Globus pallidus (tissue), 1 donor: ENCODE measurements at places on chromosomes 5 and 9.

DNA sequence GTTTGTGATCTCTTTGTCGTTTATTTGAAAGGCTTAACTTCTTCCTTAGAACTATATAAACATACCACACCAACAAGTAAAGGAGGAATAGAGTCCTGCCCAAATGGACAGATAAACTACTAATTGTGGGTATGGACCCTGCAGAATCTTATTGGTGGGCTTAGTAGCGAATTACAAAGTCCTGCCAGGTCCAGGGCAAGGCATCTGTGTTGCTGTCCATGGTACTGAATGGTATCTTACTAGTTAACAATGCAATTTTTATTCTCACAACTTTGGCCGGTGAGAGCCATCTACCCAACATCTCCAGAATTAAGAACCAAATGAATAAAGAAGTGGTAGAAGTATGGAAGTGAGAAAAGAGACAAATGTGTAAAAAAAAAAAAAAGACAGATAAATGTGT is 1782.4 kb upstream of the WWC1 start:
- DNase-seq = no peak

GRCh38 chr5:173582216-173583111 is 34.0 kb downstream of the BOD1 start:
- DNase-seq = no peak

DNA sequence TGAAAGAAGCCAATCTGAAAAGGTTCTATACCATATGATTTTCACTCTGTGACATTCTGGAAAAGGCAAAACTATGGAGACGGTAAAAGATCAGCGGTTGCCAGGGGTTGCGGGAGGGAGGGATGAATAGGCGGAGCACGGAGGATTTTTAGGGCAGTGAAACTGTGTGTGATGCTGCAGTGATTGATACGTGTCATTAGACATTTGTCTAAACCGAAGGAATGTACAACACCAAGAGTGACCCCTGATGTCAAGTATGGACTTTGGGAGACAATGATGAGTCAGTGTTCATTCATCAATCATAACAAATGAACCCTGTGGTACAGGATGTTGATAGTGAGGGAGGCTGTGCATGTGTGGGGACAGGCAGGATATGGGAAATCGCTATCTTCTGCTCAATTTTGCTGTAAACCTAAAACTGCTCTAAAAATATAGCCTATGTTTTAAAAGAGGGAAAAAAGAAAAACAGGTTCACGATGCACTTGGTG is 34.4 kb downstream of the ERGIC1 start:
- DNase-seq = no peak

DNA sequence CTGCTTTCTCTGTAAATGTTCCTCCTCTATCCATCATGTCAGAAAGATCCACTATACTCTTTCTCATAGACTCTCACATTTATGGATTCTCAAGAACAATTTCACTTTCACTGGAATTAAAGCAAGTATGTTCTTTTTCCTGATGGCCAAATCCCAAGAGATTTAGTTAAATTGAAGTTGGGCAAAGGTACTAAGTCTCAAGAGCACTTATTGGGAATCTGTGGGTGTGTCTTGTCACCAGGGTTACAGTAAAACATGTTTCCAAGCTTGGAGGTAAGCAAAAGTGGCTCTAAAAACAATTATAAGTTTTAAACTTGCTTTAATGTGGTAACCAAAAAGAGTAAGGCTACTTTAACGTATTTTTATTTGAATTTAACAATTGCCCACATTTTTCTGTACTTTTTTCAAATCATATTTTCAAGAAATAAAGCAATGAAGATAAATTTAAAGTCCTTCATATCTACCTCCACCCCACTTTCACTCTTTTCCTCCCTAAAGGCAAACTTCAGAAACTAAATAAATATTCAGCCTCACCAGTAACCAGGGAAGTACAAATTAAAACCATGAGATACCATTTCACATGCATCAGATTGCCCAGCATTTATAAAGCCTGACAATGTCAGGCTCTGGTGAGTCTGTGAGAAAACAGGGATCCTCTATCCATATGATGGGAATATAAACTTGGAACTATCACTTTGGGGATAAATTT is 387.4 kb downstream of the CETN3 start:
- no peak for DNase-seq

DNA sequence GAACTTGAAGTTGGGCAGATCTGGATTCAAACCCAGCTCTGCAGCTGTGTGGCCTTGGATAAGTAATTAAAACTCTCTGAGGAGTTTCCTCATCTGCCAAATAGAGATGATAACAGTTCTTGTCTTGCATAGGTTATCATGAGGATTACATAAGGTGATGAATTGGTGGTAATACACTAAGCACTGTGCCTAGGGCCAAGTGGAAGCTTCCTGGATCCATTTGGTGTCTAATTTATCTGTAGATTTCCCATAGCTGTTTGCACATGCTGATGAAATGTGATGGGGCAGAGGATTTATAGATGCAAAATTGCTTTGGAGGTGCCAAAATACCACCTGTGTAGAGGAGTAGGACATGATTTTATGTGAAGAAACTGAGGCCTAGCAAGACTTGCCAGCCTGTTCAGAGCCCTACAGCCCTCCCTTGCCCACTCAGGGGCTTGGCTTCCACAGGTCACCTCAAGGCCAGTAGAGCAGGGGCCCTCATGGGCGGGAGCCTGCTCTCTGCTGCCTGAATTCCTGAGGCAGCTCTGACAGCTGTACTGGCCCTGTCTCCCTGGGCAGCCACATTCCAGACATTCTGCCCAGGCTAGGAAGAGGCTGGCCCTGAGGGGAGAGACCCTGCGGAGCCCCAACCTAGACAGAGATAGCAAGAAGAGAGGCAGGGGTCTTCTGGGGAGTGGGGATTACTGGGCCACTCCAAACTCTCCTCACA is 5.9 kb upstream of the FAT2 start:
- no peak for DNase-seq
